AG10803 (cell line): ENCODE measurements at places on chromosomes 1 and 21.
A peak's percentile ranks its signal among the peaks of the same experiment; 100 is the strongest.

- DNase-seq = no peak
These were observed 11.6 kb upstream of the ETS2 start for GRCh38 chr21:38793926-38794713.

DNA sequence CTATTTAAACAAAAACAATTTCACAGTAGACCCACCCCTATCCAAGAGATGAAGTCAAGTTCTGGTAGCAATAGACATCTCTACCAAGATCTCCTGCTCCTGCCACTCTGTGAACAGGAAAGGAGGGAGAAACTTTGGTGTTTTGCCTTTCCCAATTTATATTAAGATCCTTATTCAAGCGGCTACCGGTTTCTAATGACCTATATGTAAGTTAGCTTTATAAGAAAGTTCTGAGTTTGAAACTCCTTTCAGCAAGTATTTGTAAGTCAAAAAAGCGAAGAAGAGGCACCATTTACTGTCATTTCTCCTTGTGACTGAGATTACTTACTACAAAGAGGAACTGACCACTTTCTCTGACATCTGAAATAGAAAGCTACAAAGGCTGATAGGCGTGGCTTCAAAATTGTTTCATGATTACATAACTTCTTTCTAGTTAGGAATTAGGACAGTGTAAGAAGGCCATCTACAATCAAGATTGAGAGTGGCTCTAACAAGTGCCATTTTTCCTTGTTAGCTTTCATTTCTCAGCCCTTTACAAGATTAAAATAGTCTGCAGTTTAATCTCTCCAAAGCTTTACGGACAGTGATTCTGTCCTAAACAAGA is at the start of gene MNDA:
Gene MNDA (plus strand): TSS at position 448 of the 604 bp plus-strand sequence. CDS start 10,803 bp downstream, outside the sequence.
- DNase-seq = no peak

DNA sequence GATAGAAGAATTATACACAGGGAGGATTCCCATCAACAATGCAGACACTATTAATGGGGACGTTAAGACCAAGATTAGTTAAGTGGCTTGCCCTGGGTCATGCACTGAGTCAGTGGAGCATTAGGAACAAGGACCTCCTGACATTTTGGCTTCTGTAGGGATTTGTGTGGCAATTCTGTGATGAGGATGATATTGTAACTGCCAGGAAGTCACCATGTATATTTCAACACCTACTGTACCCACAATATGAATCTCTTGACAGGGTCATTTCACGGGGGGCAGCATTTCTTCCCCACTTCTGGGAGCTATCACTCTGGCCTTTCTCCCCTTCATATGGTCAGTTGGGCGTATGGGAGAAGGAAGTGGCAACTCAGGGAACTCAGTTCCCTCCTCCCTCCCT is 134.9 kb downstream of the RUNX1 start:
- DNase-seq = no peak

DNA sequence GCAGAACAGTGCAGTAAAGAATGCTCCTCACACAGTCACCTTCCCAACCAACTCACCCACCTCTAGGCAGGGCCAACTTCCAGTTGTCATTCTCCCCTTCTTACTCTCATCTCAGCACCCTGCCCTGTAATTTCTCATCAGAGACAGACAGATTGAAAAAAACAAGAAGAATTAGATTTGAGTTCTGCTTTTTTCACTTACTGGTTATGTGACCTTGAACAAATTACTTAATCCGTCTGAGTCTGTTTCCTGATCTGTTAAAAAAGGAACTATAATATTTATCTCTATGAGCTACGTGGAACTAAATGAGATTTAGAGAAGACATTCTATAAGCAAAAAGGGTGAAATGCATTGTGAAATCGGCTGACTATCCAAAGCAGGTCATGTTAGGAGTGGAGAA is 330.3 kb downstream of the ZNF326 start:
- no peak for DNase-seq

GRCh38 chr1:101130673-101131072 is 105.1 kb upstream of the DPH5 start:
- no peak for DNase-seq

- peak; percentile 57 for DNase-seq
These were observed 227.5 kb downstream of the HMCN1 start for GRCh38 chr1:185961664-185962063.

DNA sequence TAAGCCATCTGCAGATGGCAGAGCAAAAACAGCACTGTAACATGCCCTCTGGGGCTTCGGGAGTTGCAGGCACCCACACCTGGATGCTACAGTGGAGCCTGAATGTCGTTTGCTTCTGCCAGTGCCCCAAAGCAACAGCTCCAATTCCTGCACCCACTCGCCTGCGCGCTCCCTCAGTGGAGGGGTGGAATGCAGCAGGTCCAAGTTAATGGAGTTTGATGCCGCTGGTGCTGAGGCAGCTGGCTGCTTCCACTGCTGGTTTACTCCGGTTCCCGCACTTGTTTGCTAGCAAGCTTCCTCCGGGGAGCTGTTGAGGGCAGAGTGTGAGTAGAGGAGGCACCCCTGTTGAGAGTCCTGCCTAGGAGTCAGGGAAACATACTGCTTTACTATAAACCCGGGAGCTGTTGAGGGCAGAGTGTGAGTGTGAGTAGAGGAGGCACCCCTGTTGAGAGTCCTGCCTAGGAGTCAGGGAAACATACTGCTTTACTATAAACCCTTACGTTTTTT is 584.0 kb upstream of the TMPRSS15 start:
- no peak for DNase-seq

GRCh38 chr1:210690236-210690635 is 361.5 kb downstream of the HHAT start:
- DNase-seq = no peak

- DNase-seq = no peak
These were observed 240.6 kb downstream of the PTBP2 start for GRCh38 chr1:96962216-96962615.

DNA sequence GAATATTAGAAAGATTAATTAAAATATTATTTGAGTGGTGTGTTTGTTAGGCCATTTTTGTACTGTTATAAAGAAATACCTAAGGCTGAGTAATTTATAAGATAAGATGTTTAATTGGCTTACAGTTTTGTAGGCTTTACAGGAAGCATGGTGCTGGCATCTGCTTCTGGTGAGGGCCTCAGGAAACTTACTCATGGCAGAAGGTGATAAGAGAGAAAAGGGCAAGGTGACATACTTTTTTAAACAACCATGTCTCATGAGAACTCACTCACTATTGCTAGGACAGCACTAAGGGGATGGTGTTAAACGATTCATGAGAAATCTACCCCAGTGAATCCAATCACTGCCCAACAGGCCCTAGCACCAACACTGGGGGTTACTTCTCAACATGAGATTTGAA is 56.7 kb upstream of the RGS21 start:
- DNase-seq = no peak

DNA sequence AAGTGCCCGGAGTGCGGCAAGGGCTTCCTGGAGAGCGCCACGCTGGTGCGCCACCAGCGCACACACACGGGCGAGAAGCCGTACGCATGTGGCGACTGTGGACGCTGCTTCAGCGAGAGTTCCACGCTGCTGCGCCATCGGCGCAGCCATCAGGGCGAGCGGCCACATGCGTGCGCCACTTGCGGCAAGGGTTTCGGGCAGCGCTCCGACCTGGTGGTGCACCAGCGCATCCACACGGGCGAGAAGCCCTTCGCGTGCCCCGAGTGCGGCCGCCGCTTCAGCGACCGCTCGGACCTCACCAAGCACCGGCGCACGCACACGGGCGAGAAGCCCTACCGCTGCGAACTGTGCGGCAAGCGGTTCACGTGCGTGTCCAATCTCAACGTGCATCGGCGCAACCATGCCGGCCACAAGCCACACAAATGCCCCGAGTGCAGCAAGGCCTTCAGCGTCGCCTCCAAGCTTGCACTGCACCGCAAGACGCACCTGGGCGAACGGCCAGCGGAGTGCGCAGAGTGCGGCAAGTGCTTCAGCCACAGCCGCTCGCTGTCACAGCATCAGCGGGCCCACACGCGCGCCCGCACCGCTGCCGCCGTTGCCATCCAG is 10.0 kb downstream of the ZNF672 start:
- no peak for DNase-seq

- no peak for DNase-seq
These were observed 76.0 kb downstream of the DDR2 start for GRCh38 chr1:162708286-162708685.

- no peak for DNase-seq
These were observed 55.0 kb downstream of the KAZN start for GRCh38 chr1:14653461-14653960.

DNA sequence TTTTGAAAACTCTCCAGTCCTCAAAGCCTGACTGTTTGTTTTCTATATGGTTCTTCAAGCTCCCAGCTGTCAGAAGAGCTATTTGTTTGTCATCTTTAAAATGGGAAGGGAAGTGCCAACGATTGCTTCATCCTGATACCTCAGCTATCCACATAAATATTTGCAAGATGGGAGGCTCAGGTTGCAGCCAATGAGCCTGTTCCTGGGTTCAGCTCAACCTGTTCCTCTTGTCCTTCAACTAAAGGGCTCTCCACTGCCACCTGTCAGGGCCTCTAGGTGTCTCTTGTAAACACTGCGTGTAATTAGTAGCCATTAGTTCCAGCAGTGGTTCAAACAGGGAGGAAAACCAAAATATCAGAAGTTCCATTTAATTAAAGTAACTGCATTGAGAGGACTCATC is 445.1 kb downstream of the AJAP1 start:
- DNase-seq = no peak

DNA sequence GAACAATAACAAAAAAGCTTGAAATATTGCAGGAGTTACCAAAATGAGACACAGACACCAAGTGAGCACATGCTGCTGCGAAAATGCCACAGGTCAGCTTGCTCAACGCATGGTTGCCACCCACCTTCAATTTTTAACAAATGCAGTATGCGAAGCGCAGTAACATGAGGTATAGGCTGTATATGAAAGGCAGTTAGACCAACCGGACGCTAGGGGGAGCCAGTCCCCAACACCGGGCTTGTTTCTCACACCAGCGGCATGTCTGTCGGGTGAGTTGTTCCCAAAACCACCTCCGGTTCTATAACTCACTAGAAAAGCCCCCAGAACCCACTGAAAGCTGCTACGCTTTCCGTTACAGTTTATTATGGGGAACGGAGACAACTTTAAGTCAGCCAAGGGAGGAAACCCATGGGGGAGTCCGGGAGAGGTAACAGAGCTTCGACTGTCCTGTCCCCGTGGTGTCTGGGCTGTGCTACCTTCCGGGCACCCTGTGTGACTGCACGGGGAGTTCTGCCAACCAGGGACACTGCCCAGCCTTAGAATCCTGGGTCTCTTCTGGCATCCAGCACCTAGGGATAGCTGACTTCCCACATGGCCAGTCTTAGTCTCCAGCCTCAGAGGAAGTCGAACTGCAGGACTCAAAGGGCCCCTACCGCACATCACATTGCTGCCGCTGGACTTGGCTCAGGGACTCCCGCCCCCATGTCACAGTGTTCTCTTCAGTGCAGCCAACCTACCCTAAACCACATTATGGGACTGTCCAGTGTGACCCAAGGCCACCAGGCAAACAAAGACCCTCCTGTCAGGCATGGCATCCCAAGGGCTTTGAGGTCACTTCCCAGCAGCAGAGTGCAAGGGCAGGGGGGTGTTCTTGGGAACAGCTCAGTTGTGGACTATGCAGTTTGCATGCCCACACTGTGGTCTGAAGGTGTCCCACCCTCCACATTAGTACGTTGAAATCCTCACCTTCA is 14.0 kb downstream of the RNF187 start:
- DNase-seq = peak; percentile 82

- peak; percentile 55 for DNase-seq
These were observed 405.8 kb downstream of the DUSP10 start for GRCh38 chr1:221336126-221336525.

- DNase-seq = no peak
These were observed 48.1 kb downstream of the SYF2 start for GRCh38 chr1:25184001-25184762.
